Kidney capillary endothelial cell (primary cell): ENCODE measurements at places on chromosomes 2 and 18.

GRCh38 chr2:151665959-151666358 is 68.3 kb downstream of the NEB start:
- no peak for DNase-seq

DNA sequence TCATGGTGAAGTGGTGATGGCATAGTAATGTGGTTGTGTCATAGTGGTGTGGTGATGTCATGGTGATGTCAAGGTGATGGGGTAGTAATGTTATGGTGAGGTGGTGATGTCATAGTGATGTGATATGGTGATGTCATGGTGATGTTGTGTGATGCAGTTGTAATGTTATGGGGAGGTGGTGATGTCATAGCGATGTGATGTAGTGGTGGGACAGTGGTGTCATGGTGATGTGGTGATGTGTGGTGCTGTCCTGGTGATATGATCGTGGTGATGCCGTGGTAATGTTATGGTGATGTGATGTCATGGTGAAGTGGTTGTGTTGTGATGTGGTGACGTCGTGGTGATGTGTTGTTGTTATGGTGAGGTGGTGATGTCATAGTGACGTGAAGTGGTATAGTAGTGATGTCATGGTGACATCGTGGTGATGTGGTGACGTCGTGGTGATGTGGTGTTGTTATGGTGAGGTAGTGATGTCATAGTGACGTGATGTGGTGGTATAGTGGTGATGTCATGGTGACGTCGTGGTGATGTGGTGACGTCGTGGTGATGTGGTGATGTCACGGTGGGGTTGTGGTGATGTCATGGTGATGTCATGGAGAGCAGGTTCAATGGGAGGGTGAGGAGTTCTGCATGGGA is 242.7 kb upstream of the MYT1L start:
- no peak for DNase-seq

DNA sequence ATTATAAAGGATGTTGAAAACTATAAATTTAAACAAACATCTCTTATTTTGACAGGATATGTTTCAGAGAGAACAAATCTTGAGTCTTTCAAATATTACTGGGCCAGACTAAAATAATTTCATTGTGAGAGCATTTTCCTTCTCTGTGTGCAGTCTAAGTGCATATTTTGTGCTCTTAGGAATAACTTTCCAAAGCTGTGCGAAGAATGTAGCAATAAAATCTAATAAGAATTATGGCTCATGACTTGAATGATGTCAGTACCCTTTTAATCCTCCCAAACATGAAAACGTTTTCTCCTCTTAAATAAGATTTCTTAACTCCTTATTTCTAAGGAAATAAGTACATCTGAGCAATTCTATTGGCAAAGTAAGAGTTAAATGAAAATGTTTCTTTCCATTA is 76.2 kb upstream of the EFEMP1 start:
- no peak for DNase-seq

DNA sequence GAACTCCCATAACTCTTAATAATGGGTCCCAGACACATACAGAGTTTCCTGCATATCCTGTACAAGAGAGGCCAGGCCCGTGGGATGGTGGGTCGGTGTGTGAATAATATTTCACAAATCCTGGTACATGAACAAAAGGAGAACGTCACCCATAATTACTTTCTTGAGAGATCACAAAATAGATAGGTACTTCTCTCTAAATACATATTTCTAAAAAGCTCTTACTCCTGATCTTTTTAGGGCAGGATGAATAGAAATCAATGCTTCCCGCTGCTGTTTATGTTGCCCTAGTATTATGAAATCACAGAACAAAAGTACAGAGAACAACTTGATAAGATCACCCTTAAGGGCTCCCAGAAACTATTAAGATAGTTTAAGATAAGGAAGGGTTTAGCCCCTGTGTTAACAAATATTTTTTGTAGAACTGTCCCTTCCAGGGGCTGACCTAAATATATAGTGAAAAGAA is 5.4 kb downstream of the IRS1 start:
- no peak for DNase-seq

DNA sequence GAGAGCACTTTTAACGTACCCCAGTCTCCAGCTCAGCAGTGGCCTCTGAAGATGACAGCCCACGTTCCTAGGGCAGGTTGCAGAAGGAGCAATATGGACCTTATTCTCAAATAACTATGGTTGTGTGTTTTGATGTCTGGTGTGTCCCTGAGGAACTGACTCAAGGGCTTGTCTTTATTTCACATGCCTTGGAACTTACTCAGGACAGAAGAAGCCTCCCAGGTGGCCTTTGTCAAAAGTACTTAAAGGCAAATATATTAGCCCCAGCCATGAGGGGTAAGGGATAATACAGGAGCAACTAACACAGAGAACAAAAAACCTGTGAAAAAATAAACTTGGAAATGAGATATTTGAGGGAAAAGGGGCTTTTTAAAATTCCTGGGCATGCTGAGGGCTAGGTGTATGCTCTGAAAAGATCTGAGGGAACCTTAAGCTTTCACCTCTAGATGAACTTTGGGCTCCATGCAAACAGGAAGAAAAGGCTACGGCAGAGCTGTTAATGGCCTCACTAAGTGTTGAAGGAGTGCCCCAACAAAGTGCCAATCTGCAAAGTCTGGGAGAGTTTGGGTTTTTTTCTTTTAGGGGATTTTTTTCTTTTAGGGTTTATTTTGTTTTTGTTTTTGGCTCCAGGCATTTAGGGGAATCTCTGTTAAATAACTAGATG is 40.3 kb downstream of the SRBD1 start:
- DNase-seq, result no peak
